NCI-H82 (cell line): ENCODE measurements at places on chromosomes 2 and 18.

DNA sequence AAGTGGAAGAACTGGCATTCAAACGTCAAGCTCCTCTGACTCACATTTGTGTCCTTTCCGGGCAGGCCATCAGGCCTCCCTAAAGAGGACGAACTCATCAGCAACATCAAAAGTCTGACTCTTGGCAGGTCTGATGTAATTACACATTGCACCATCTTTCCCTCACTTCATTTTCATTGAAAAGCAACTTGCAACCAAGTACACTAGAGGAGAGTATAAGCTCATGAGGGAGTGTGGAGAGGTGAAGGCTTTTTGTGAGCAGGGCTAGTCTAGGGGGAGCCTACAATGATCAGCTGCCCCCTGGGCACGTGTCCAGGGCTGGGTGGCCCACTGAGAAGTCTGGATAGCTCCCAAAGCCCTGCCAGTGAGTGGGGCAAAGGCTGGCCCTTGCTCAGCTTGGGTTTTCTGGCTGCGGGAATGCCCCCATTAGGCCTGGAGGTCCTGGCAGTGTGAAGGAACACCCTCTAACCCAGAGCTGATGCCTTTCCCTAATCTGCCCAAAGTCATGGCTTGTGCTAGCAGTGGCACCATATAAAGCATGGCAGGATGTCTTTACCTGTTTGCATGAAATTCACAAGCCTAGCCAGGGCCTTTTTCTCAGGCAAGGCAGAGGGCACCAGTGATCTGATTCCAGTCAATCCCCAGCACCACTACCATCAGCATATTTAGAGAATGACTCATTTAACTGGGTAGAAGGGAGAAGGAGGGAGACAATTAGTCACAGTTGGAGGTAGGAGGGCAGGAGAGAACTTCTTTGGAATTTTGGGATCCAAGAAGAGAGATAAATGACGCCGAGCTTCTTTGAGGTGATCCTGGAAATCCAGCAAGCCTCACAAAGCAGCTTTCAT is 8.5 kb upstream of the DAW1 start:
- DNase-seq: no peak

GRCh38 chr2:233350708-233351107 is 3.6 kb upstream of the DGKD start:
- peak; percentile 48 for DNase-seq

DNA sequence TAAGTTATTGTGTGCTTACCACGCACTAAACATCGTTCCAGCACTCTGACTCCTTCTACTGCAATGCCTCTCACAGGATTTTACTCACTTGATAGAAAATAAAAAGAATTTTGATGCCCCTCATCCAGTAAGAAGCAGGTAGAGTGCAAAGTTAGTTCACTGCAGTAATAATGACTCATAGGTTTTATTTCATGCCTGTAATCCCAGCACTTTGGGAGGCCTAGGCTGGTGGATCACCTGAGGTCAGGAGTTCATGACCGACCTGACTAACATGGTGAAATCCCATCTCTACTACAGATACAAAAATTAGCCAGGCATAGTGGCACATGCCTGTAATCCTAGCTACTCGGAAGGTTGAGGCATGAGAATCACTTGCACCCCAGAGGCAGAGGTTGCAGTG is 190.6 kb downstream of the RAD51AP2 start:
- no peak for DNase-seq

DNA sequence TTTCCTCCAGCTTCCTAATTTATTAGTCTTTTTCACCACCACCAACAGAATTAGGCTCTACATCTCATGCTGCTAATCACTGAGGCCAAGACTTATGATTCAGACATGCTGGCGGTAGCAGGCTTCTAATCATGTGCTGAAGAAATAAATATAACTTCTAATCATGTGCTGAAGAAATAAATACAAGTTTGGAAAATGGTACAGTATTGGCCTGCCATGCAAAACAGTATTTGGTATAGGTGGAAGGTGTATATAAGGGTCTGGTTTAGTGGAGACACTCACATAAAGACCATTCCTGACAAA is 240.7 kb downstream of the TGIF1 start:
- DNase-seq: no peak

DNA sequence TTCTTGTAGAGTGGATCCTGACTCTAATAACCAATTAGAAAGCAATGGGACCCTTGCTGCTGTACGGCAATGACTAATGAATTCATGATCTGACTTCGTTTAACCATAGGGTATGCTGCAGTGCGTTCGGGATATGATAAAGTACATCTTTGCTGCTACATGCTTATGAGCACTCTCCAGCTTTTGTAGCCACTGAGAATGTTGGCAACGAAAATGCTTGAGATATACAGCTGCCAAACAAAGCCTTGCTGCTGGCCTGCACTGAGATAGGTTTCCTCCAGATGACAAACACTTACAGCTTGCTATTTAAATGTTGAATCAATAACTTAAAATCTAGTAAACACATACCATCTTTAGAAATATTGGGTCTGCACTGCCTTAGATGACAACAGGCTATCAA is 372.4 kb upstream of the SLC8A1 start:
- DNase-seq: no peak

DNA sequence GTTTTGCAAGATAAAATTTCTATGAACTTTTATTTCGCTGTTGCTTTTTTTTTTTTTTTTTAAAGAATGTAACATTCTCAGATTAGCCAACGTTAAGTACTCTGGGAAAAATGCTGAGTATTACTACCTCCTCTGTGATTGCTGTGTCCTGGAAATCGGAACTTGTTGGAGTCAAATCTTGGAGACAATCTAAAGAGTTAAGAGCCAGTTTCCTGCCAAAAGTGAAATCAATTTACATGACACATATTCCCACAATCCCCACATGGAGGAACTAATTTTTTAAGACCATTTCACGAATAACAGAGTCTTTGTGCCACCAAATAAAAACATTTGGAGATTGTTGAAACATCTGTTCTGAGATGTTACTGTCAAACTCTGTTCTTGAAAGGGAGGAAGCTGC is 127.8 kb downstream of the MEP1B start:
- no peak for DNase-seq

GRCh38 chr2:96505231-96505889 is at the start of gene NEURL3:
NEURL3 (minus strand) TSS chr2:96505357; CDS start chr2:96505286, 71 bp downstream.
- no peak for DNase-seq

GRCh38 chr2:96146153-96146880 is 1.1 kb upstream of the DUSP2 start:
- DNase-seq: no peak

DNA sequence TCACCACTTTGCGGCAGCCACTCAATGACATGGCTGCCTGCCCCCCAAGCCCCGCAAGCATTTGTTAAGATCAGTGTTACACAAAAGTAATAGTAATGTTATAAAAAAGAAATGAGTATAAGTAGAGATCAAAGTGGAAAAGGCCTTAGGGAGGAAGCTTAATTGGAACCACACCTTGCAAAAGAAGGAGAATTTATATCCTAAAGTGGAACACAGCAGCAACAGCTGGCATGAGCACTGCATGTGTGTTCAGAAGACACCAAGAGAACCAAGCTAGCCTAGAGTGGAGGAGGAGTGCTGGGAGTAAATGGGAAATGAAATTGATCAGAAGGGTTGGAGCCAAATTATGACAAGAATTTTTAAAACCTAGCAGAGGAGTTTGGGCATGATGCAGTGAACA is 73.1 kb upstream of the STK17B start:
- DNase-seq: no peak

GRCh38 chr2:207660994-207661393 is 35.8 kb upstream of the METTL21A start:
- DNase-seq: no peak

DNA sequence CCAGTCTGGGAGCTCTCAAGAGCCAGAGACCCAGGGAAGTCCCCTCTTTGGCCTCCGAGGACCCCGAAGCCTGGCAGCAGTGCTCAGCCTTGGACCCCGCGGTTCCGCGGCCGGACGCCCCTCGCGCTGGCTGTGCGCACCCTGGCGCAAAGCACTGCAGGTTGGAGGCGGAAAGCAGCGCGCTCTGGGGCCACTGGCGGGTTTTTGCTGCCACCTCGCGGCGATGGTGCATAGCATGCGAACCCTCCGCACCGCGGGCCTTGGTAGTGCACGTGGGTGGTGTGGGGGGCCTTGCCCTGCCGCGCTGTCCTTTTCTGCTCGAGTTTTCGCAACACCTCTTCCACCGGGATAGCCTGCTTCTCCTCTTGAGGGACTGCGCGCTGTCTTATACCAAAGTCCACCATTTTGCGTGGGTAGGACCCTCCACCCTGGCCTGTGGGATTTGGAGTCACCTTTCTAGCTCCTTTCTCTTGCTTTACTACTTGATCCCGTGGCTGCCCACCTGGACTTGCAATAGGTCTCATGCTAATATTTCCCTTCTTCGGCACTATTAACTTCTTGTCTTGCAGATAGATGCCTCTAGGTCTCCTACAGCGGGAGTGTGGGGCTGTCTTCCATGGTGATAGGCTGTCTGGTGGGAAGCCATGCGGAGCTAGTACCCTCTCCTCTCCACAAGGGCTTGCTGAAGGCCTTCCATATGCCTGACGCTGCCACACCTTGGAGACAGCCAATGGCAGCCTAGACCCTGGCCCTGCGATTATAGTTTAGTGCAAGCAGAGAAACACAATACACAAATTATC is 14.3 kb downstream of the SIX3 start:
- peak; percentile 91 for DNase-seq

GRCh38 chr2:240121190-240121589 is 14.9 kb downstream of the COPS9 start:
- no peak for DNase-seq

DNA sequence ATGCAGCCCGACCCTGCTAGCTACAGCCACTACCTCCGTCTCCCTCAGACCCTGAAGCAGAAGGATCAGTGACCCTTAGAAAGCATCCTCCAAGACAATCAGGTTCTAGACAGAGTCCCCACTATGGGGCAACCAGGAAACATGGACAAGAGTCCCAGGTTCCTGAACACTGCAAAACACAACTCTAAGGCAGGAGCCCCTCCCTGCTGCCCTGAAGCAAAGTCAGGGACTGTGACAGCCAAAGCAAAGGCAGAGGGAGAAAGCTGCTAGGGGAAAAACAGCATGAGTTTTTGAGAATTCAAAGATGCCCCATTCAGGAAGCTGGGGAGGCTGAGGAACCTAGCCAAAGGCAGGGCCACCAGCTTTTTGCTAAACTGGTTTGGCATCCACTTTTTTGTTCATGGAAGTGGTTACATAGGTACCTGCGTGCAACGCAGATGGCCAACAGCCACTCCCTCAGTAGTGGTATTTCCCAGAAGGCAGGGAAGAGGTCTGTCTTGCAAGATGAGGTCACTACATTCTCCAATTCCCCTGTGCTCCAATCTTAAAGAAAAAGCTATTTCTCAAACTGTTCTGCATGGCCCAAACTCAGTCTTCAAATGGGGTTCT is 33.2 kb downstream of the MYO5B start:
- no peak for DNase-seq

- DNase-seq: peak; percentile 85
These were observed 56.1 kb upstream of the POLE4 start for GRCh38 chr2:74902281-74902860.

DNA sequence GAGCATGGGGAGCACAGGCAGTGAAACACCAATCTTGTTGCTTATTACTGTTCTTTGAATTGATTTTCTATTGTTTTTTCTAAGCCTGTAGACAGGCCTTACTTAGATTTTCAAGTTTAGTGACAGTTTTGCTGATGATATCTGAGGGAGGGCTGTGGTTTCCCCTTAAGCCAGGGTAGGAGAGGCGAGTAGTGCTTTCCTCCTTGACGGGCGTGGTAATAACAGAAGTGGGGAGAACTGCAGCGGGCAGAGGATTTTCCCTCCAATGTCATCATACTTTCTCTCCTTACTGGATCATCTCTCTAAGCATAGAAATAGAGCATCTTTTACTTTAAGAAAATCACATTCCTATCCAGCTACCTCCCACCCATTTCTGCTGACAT is 314.4 kb downstream of the ALK start:
- no peak for DNase-seq

GRCh38 chr18:39701055-39701783 is 2135.6 kb upstream of the CELF4 start:
- no peak for DNase-seq

DNA sequence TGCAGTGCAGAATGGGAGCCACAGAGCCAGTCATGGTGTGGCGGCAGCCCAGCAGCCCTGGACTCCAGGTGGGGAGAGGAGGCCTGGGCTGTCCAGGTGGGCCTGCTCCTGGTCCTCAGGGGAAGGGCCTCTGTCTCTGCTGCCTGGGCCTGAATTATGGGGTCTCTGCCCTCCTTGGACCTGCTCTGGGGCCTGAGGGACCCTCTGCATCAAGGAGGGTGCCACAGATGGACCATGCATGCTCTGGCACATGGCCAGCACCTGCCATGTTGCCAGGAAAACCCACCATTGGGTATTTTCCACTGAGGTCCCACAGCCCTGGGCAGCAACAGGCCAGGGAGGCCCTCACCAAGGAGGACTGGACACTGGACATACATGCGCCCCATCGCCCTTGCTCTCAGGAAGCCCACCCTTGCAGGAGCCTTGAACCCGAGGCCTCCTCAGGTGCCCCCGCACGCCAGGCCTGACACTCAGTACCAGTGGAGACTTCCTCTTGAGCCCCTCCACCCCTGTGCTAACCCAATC is 107.1 kb downstream of the NDUFA10 start:
- DNase-seq: no peak

- peak; percentile 97 for DNase-seq
These were observed 40.6 kb downstream of the ASAP2 start for GRCh38 chr2:9247177-9247576.

DNA sequence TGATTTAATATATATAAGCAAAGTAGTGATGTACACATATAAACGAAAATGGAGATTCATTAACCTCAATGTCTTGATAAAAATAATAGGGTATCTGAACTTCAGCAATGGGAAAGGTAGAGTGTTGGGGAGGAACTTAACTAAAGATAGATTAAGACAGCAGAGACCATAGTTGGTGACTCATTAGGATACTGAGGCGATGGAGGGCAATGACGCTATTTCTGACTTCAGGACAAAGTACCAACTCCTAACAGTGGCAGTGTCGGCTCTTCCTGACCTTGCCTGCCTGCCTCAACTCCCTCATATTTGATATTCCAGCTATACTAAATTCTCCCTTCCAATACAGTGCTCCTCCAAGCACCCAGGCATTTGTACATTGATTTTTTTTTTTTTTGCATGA is 98.6 kb downstream of the CDH2 start:
- DNase-seq: no peak

GRCh38 chr2:150271952-150272802 is 215.3 kb downstream of the RND3 start:
- no peak for DNase-seq
